ENCODE measurements at places on chromosomes 12 and 14.

DNA sequence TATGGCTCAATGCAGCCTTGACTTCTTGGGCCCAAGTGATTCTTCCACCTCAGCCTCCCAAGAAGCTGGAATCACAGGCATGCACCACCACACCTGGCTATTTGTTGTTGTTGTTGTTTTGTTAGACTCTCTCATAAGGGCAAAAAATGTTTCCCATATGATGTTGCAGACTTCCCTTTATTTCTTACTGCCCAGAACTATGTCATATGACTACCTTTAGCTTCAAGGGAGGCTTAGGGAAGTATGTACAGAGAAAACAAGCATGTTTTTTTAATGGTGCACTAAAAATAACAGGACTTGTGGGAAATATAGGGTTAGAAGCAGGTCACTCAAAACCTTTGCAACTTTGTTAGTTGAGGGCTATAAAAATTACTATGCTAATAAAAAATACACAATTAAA, 4.3 kb upstream of the GPR19 start:
- DNase-seq = no peak

- DNase-seq = no peak
These were observed 584.5 kb upstream of the TBX3 start for GRCh38 chr12:115268451-115268850.

GRCh38 chr12:15278816-15279658, 43.3 kb upstream of the PTPRO start:
- DNase-seq = no peak

- DNase-seq = no peak
These were observed 210.4 kb upstream of the SYT10 start for GRCh38 chr12:33649992-33650391.

GRCh38 chr14:99284254-99285004, 12.4 kb upstream of the BCL11B start:
- no peak for DNase-seq

- no peak for DNase-seq
These were observed 74.9 kb downstream of the SLC25A47 start for GRCh38 chr14:100398044-100398443.

DNA sequence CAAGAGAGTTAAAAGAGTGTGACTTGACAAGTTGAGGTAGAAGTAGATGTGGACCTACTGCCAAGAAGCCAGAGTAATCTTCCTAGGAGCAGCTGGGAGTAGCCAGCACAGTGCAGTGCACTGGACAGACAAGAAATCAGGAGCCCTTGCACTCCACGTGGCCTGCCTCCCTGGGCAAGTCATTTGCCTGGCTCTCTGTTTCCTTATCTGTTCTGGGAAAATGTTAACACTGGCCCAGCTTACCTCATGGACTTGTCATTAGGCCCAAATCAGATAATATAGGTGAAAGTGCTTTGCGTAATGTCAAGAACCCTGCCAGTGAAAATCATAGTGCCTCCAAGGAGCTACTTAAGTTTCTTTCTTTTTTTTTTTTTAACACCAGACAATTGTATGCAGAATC, 19.2 kb downstream of the SLC7A8 start:
- no peak for DNase-seq

GRCh38 chr12:46131732-46132469, 136.9 kb downstream of the SLC38A1 start:
- no peak for DNase-seq

DNA sequence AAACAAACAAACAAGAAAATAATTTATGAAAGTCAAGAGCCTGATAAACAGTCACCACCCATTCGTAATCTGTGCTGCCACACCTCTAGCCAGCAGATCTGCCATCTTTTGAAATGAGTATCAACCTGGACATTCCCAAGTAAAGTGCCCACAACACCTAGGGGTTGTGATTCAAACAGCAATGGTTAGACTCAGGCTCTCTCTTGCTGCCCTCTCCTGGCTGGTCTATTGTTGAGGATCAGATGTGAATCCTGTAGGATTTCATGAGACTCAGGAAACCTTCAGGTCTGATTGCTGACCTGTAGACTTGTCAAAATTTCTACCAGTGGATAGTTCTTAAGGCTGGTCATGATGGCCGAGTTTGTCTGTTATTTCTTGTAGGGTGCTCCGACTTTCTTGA, 26.8 kb downstream of the DGLUCY start:
- no peak for DNase-seq

DNA sequence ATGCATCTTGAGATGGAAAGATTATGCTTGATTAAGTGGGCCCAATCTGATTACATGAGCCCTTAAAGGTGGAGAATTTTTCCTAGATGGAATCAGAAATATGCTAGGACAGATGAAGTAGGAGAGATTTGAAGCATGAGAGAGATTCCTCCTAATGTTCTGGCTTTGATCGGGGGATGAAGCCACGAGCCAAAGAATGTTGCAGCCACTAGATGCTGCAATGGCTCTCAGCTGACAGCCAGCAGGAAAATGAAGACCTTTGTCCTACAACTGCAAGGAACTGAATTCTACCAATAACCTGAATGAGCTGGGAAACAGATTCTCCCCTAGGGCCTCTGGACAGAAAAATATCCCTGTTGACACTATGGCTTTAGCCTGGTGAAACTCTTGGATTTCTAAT, 82.6 kb upstream of the ATP2B1 start:
- DNase-seq = no peak
